Activated CD8-positive, alpha-beta memory T cell treated with anti-CD3 and anti-CD28 coated beads for 1 hour (primary cell): ENCODE measurements at places on chromosomes 6 and 20.

DNA sequence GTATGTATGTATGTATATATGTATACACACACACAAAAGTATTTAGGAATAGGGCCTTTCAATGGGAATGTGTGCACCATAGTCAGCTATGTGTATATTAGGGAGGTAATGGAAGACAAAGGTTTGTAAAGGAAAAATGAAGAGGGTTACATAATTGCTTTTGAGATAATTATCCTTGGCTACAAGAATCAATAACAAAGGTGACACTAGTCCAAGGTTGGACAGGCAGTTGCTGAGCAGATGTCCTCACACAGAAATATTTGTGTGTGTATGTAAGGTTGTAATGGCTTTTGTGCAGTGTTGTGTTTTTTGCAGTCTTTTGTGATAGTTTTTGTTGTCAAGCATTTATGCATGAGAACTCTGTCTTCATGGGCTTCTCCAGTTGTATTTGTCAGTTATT lies 157.9 kb upstream of the MARCKS start:
- DNase-seq = no peak

- no peak for DNase-seq
These were observed 152.9 kb upstream of the RUNX2 start for GRCh38 chr6:45175272-45175671.

DNA sequence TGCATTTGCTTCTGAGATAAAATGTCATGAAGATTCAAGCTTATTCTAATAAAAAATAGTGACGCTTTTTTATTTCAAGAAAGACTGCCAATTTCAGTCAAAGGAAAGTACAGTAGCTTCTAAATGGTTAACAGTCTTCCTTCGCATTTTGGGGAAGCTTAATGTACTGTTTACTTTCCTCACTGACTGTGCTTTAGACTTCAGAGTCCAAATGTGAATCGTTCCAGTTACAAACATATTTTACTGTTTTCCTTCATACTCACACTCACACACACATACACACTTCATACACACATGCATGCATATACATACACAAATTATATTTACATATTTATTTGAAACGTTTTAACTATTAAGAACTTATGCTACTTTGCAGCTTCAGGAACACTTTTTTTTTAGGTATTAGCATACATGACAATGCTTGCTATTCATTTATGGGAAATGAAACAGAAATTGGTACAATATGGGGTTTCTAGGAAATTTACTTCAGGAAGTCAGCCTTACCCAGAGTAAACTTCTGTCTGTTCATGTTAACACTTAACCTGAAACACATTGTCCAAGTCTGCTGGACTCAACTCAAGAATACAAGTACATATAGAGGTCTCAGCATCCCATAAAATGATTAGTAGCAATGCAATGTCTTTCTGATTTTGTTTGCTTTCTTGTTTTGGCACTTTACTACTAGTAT lies 145.4 kb downstream of the RPS12 start:
- no peak for DNase-seq

- DNase-seq = no peak
These were observed 194.6 kb upstream of the ARID1B start for GRCh38 chr6:156582509-156582992.

DNA sequence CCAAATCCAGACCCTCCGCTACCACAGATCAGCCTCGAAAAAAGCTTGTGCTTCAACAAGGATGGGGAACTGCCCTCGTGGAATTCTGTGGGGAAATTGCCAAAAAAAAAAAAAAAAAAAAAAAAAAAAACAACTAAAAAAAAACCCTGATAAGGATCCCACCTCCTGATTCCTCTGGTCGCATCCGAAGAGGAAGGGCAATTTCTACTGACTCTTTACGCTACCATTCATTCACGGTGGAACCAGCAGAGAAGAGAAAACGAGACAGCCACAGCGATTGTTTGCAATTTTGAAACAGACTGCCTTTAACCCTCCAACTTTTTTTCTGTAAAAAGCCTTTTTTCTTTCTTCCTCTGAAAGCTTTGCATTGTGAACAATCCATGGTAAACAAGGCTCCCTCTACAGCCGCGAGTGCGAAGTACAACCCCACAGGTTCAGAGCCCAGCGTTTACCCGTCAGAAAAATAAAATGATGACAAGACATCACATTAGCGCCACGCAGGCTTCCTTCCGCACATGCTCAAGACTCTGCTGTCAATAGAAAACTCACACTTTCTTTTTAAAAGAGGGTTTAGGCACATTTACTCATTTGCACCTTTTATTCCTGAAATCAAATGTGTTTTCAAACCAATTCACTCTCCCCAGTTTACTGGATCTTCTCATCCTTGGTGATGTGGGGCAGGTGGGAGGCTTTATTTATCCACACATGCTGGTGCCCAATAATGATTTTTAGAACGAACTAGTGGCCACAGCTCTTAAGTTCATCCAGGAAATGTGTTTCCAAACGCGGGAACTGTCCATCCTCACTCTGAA lies 100.0 kb downstream of the NOL4L start:
- peak; percentile 65 for DNase-seq

DNA sequence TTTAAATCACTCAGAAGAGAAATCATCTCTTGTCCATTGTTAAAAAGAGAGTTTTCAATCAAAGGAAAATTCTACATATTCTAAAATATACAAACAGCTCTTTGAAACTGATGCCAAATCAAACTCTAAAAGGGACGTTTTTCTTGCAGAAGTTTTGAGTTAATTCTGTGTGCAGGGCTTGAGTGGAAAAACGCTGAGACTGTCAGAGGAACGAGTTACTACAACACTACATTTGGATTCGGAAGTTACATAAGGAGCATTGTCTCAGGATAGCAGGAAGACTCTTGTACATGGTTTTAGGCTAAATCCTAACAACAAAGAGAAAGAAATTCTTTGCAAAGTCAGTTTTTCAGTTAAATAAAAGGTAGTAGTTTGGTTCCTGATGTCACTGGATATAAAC lies 155.7 kb upstream of the SUPT3H start:
- no peak for DNase-seq

- DNase-seq = peak; percentile 43
These were observed 771 bp downstream of the ARFRP1 start for GRCh38 chr20:63706852-63707557.

DNA sequence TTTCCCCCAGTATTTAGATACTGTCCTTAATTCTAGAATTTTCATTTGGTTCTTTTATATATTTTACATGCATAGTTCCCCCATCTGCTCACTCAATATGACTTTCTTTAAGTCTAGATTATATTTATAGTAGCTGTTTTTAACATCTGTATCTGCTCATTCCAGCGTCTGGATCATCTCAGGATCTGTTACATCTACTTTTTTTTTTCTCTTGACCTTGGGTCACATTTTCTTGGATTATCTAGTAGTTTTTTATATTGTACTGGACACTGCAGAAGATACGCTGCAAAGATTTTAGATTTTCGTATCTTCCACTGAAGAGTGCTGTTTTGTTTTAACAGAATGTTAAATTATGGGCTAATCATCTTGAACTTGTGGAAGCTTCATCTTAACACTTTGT lies 20.7 kb downstream of the RAB22A start:
- no peak for DNase-seq

GRCh38 chr6:14984519-14984853 lies 261.4 kb upstream of the JARID2 start:
- DNase-seq = no peak

DNA sequence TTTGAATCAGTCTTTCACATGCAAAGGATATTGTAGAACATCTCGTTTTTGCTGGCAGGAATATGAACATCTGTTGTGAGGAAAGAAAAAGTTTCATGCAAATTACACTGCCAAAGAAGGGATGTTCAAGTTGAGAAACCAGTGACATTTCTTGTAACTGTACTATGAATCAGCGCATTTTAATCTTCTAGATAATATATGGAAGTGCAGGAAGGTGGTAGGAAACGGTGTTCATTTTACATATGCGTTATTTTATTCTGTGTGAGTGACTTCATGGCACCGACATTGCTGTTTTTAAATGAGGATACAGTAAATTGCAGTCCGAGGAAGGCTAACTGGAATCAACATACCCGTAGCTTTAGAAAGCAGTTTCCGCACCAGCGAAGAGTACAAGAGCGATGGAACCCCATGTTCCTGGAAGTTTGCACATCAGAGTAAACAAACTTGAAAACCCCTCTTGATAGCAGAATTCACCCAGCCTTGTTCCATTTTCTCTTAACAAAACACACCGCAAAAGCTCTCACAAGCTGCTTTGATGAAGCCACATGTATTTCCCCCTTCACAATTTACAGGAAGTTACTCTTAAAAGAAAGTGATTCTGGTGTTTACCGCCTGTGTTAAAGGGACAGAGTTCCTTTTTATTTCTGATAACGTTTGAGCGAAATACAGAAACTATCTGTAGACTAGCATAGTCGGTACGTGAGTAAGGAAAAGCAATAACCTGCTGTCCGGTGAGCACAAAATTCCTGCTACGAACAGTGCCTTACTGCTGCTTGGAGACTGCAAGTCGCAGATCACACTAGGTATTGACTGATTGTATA lies 11.5 kb downstream of the PRDM1 start:
- peak; percentile 16 for DNase-seq

DNA sequence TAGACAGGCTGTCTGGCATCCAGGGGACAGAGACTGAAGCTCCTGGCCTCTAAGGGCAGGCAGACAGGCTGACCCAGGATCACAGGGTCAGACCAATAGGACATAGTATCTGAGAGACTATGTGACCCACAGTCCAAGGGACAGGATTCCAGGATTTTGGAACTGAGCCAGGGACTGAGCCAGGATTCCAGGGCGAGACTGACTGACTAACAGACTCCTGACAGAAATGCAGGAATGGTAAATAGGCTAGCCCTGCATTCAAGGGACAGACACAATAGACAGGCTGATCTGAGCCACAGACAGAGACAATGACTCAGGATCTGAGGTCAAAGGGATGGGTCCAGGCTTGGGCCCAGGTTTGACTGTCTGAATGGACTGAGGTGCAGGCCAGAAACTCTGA lies 19.8 kb downstream of the XKR7 start:
- no peak for DNase-seq

- DNase-seq = no peak
These were observed 269.7 kb downstream of the THBS2 start for GRCh38 chr6:168983925-168984324.

DNA sequence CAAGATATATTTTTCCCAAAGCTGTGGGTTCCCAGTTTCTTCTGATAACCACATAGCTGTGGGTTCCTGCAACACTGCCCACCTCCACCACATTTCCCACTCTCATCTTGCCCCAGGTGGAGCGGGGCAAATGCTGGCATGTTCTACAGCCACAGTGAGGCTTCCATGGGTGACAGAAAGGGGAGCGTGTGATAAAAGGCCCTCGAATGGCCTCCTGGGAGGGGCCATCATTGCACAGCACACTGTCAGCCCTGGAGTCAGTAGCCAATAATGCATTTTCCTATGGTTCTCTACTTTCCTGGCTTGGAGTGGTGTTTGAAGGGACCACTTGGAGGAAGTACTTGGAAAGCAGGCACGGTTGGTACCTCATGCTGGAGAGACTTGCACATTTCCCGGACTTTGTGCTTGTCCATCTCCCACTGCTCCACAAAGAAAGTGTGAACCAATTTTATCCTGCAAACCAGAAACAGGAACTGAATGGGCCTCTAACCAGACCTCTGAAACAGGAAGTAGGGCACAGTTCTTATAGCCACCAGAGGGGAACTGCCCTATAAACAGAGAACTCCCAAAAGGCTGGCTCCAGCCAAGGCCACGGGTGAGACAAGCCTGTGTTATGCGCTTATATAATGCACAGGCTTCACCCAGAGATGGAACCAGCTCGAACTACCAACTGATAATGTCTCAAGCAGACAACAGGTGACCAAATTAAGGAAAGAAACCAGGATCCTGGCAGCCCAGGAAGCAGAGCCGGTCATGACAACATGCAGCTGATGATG lies 8.6 kb downstream of the MAP3K5 start:
- DNase-seq = no peak

GRCh38 chr20:42775866-42776265 lies 413.8 kb downstream of the PTPRT start:
- DNase-seq = no peak

DNA sequence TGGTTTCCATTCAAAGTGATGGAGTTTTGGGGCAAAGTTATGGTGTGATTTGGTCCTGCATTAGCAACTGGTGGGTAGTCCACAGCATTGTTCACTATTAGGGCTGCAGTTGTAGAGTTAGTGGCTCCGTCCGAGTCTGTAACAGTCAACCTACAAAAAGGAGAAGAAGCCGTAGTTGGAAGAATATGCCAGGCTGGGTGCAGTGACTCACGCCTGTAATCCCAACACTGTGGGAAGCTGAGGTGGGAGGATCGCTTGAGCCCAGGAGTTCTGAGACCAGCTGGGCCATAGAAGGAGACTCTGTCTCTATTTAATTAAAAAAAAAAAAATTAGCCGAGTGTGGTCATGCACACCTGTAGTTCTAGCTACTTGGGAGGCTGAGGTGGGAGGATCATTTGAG lies 69.5 kb downstream of the KIAA0319 start:
- no peak for DNase-seq

GRCh38 chr6:51830666-51831065 lies 256.7 kb downstream of the PKHD1 start:
- no peak for DNase-seq

GRCh38 chr6:49855221-49855620 lies 11.1 kb downstream of the CRISP1 start:
- no peak for DNase-seq

- DNase-seq = no peak
These were observed 68.8 kb upstream of the EPB41L1 start for GRCh38 chr20:36085686-36086267.

DNA sequence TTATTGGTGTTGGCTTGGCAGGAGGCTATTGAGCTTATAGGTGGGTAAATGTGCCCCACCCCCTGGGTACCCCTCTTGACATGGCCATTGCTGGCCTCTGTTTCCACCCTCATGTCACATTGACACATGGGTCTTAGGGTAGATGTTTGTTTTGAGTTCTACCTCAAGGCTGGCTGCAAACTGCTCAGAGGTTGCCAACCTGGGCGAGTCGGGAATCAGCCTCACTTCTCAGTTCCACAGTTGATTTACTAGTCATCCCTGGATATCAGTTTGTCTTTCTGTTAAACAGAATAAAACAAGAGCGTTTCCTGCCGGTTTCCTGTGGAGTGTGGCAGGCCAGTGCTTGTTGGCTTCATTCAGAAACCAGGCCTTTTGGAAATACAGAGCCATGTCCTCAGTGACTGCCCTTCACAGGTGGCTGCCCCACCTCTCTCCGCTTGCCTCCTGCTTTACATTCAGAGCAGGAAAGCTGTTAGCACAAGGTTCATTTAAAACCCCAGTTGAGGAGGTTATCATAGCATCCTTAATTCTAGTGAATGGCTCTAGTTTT lies 105.6 kb downstream of the TCP11 start:
- DNase-seq = no peak

DNA sequence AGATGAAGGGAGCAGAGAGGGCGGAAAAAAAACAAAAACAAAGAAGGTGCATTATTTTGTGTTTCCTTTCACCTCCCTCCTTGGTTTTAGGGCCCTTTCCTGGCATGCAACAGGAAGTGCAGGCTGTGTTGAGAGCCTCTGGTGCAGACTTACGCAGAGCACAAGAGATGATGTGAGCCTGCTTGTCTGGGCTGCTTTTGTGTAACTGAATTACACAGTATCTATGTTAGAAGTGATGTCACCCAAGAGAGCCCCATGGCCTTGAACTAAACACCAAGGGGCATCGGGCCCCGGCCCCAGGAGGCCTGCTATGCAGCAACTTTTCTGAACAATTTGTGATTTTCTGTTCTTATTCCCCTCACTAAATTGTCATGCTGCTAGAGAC lies 25.5 kb downstream of the GNAS start:
- no peak for DNase-seq
